ENCODE measurements at places on chromosomes 7 and 10.

DNA sequence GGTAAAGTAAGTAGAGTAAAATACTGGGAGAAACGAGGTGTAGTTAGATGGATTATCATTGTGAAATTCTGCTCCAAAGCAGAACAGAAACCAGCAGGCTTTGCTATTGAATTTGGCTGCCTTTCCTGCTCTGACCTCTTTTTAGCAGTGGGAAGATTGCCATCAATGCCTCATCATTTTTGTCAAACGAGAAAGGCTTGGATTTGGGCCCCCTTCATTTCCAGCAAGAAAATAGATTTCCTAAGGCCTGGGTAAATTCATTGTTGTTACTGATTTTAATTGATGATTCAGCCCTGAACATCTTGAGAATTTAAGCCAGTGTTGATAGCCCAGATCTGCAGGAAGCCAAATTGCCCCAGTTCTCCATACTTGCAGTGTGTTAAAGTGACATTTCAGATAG, 35.2 kb upstream of the ASAH2 start:
- DNase-seq = no peak

DNA sequence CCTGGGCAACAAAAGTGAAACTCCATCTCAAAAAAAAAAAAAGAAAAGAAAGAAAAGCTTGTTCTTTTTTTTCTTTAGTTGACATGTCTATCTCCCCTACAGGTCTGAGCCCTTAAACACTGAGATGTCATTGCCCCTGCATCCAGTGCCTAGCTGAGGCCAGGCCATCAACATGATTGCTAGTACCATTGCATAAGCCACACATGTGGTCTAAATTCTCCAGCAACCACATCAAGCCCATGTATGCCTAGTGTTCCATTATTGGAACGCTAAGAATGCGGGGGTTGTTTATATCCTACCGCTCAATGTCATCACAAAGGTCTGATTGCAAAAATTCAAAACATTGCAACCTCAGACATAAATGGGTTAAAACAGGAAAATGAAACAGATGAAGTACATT, 62.7 kb downstream of the NPTX2 start:
- DNase-seq = peak; percentile 11

- DNase-seq = no peak
Measured at GRCh38 chr7:155453296-155454182, 4.4 kb upstream of the EN2 start.

GRCh38 chr10:59107147-59107546, 69.3 kb upstream of the PHYHIPL start:
- no peak for DNase-seq

DNA sequence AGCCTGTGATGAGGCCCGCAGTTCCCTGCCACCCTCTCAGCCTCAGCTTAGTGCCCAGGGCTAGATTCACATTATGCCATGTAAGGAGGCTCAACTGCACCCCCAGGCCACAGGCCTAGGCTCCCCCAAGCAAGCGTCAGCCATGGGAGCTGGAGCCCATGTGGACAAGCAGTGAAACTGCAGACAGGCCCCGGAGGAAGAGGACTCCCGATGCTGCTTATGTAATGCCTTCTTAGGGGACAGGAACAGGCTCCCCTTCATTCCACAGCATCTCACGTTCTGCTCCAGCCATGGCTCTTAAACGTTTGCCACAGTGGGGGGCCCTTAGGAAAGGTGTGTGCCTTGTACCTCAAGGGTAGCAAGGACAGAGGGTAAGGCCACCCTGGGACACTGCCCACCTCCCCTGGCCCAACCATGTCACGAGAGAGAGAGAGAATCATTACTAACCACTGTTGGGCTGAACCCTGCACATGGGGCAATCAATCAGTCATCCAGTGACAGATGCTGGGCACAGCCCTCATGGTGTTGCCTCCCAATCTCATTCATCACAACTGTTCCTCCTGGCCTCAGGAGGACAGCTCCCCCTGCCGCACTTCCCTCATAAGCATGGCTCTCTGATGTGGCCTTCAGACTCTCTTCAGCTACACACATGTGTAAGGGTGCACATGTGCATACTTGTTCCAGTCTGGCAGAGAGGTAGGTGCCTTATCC, 263.0 kb downstream of the GRID1 start:
- no peak for DNase-seq

DNA sequence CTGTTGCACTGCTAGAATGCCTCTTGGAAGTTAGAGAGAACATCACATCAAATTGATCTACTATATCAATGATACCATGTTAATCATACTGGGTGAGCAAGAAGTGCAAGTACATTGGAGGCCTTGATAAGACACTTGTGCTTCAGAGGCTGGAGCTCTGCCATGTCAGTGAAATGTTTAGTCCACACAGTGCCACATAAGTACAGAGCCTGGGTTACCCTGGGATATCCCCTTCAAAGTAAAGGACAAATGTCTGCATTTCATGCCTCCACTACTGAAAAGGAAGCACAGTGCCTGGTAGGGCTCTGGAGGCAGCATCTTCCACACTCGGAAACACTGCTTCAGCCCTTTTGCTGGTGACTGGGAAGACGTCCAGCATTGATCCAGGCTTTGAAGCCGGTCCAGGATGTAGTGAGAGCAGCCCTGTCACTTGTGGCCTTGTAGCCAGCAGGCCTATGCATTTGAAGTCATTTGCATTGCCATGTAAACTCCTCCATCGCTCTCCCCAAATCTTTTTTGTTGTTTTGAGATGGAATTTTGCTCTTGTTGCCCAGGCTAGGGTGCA, 15.7 kb upstream of the STN1 start:
- DNase-seq = no peak

DNA sequence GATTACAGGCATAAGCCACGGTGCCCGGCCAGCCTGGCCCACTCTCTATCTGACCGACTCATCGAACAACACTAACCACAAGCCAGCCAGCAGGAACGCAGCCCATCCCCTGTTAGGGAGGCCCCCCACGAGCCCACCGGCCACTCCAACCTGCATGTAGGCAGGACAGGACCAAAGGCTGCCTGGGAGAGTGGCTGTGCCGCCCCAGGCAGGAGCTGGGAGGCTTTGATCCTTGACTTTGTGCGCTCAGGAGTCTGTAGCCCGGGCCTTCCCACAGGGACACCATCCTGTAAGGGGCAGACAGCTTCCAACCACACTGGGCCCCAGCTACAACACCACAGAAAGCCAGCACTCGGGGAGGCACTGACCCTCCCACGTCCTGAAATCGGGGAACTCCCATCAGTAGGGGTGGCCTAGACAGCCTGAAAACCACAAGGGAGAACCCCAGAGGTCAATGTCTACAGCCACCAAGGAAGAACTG, 29.4 kb downstream of the GRID1 start:
- DNase-seq = no peak

DNA sequence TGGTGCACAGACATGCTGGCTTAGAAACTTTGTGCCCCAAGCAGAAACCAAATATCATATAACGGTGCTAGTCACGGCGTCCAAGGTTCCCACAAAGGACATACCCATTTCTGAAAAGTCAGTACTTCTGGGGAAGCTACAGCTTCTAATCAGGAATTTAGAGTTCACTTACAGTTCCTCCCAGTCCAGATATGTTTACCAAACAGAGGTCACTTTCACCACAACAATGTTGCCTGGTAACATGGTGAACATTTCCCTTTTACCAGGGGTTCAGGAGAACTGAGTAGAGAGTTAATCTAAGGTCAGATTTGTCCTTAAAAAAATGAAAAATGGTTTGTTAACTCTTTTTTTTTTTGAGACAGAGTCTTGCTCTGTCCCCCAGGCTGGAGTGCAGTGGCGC, 265.9 kb upstream of the MKLN1 start:
- no peak for DNase-seq

DNA sequence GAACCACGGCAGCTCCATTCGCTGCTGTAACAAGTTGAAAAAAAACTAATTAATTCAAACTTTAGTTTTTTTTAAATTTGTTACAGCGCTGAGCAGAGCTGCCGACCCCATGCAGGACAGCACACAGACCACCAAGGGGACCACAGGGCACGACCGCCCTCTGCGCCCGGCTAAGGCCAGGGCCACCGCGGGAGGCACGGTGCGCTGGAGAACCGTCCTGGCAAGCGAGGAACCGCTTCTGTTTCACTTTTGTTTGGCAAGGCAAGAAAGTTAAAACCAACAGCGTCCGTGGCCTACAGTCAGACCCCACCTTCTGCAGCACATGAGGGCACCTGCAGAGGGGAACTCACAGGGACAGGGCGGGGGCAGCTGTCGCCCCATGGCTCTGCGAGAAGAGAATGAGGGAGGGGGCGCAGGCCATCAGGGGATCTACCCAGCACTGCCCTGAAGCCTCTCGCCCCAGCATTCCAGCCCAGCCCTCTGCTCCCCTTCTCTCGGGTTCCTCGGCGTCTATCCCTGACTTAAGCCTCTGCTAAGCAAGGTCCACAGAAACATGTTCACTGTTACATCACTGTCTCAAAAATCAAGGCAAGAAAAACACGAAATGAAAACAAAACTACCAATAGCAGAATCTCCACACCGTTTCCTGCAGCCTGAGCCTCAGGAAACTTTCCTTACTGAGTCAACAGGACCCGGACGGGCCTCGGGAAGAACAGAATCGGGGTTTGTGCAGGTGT, 204.4 kb downstream of the DIP2C start:
- no peak for DNase-seq

DNA sequence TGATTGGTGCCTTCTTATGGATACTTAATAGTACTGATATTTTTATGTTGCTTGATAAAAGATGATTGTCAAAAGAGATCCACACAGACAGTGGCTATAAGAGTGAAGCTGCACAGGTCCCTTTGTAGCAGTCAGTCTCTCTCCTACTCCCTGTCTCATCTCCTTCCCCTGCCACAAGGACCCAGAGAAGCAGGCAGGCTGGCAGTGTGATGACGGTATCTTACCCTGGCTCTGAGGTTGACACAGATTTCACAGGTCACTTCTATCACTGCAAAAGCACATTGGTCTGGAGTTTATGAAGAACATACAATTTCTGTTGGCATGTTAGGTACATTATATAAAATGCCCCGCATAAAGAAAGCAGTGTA, 64.4 kb upstream of the AHR start:
- DNase-seq = peak; percentile 18

DNA sequence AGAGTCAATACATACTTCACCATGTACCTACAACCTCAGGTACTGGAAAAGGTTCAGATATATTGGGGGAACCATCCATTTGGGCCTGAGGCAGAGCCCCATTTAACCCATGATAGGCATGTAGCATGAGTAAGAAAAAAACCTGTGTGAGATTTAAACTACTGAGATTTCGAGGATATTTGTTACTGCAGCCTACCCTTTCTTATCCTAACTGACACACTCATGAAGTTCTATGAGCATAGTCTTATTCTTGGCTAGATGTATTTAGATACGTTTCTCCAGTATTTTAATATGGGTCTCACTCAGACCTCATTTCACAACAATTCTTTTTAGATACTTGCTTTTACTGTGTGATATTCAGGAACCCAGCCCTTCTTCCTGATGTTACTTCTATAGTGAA, 39.3 kb downstream of the GHRHR start:
- DNase-seq = no peak

- no peak for DNase-seq
Measured at GRCh38 chr10:14571866-14572507, 202.7 kb downstream of the FAM107B start.

DNA sequence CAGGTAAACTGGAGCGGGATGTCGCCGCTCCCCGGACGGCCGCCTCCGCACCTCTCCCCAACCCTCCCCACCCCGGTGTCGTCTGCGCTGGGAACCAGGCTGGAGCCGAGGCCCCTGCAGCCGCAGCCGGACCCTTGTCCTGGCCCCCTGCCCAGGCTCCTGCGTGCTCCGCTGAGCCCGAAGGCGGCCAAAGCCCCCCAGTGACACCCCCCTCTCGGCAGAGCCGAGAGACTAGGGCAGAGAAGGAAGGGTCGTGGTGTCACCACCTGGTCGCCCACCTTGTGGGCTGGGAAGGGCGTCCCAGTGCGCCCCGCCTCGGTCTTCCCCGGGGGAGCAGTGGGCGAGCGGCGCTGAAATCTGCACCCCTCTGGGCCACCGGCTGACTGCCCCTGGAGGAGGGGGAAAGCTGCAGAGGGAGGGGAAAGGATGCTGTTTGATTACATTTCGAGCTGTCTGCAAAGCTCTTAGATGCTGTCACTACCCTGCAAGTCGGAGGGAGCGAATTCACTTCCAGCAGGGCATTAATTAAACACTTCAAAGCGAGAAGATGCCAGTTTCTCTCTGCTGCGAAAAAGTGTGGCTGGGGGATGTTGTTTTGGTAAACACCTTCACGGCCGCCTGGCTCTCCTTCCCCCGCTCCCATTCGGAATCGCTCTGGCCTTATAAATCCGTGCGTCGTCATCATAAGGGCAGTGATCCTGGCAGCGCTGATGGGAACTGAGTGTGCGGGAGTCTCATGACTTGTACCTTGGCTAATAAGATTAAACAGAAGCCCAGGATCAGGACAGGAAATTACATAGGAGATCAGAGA, 622 bp downstream of the DYNC1I1 start:
- peak; percentile 61 for DNase-seq

- no peak for DNase-seq
Measured at GRCh38 chr7:148787571-148788295, 89.0 kb downstream of the CUL1 start.

DNA sequence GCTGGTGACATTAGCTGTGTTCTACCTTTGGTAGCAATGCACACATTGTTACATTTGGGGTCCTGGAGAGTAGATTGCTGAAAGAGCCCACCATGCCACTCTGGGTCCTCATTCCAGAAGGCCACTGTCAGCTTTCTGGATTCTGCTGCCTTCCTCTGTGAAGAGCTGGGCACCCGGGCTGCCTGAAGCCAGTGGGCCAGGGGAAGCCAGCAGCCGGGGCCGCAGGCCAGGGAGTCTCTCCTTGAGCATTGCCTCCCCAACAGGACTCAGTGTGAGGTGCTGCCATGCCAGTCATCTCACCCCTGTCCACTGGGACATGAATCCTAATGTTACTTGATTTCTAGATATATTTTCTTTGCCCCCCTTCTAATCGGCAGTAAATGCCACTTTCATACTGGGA, 234.0 kb downstream of the SKAP2 start:
- no peak for DNase-seq

GRCh38 chr7:33981671-33982424, 76.5 kb downstream of the BMPER start:
- no peak for DNase-seq

DNA sequence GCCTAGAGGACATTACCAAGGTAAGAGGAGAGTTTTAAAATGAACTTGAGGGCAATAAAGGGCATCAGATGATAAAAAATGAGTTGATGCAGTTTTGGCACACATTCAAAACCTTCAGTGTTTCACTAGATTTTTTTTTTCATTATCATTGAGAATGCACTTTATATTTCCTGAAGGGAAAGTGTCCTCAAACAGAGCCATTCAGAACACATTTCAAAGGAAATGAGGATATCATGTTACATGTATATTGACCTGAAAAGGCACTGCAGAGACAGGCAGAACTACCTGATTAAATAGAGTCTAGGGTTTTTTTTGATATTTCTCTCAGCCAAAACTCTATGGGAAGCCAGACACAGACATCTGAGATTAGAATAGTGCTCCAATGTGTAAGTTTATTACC, 454.0 kb downstream of the NEBL start:
- no peak for DNase-seq

GRCh38 chr7:106329971-106330733, 45.4 kb upstream of the NAMPT start:
- no peak for DNase-seq

GRCh38 chr7:12389089-12389700, 14.5 kb downstream of the VWDE start:
- peak; percentile 81 for DNase-seq

All from mesendoderm (in vitro differentiated cells).